ENCODE measurements at places on chromosomes 12 and 14.

DNA sequence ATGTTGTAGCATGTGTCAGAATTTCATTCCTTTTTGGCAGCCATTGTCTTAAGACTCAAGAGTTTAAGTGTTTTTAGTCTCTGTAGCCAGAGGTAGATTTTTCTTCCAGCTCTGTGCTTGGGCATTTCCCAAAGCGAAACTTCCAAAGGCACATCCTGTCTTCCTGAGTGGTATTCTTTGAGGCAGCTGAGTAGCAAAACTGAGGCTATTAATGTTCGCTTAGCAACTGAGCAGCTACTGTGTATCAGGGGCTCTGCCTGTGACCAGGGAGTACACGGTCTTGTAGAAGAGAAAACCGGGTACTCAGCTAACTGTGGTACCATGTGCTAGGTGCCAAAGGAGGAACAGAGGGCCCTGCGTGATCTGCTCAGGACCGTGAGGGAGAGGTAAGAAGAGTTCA lies 52.0 kb downstream of the ETV6 start:
- DNase-seq: no peak

- DNase-seq: no peak
Measured at GRCh38 chr12:6273205-6273540, 37.3 kb upstream of the PLEKHG6 start.

DNA sequence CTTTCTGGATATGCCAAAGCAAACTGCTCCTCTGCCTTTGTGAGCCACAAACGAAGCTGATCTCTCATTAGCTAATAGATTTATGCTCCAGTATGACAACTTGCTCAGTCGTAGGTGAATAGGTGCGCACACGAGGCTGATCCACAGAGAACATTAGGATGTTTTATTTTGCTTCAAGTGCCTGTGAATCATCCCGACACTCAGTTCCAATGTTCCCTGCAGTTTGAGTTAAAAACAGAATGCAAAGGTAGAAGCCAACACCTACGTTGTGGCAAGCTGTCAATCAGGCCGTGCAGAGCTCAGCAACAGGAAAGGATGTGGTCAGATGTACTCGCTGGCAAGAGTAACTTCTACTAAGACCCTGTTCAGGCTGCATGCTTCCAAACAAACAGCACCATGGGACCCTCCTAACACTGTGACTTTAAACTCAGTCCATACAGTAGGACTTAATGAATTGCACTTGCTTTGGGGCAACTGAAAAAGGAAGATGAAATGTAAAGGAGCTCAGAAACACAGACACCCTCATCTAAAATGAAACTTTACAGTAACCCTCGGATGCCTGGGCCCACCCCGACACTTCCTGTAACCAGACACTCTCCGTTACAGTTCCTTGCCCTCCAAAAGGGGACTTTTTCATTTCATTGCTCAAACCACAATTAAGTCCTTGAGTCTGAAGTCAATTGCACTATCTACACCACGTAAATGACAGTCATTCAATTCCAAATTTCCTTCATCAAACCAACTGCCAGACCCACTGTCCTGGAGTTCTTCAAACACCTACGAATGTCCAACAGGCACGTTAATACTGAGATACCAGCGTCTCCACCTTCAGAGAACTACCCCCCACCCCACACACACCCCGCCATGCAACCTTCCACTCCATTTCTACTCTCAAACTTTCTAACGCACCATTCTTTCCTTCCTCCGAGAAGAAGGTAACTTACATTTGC lies 1.6 kb downstream of the CCDC88C start:
- no peak for DNase-seq

- no peak for DNase-seq
Measured at GRCh38 chr14:31806249-31806648, 245.0 kb downstream of the NUBPL start.

- DNase-seq: no peak
Measured at GRCh38 chr12:11661491-11662089, 12.1 kb downstream of the ETV6 start.

GRCh38 chr12:120590741-120591407 lies 9.7 kb upstream of the POP5 start:
- DNase-seq: no peak

DNA sequence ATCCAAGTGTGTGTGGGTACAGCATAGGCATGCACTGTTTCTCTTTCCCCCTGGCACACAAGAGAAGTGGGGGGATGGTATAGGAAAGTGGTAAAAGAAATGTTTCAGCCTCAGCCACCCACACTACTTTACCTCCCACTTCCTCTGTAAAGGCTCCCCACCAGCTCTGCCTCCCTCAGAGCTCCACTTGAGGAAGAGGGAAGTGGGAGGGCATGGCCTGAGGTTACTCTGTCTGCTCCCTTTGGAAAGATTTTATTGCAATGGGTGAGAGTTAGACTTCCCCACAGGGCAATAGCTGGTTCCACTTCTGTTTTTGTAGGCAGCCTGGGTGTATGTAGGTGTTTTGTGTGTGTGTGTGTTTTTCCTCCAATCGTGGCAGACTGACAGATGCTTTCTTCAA lies 145.3 kb downstream of the SSPN start:
- no peak for DNase-seq

DNA sequence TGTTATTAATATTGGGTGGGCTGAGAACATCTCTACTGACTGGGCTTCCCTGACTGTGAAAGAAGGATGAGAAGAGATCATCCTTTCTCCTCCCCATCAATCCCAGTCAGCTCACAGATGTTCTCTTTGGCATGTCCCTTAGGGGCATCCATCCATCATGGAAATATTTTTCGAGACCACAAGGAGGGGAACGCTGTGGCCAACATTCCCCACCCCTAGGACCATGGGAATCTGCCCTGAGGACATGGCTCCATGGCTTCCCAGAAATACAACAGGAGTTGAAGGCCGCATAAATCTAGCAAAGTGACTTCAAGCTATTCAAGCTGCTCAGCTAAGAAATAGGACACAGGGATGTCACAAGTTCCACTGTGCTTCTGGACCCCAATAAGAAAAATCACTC lies 456.8 kb downstream of the MED13L start:
- no peak for DNase-seq

DNA sequence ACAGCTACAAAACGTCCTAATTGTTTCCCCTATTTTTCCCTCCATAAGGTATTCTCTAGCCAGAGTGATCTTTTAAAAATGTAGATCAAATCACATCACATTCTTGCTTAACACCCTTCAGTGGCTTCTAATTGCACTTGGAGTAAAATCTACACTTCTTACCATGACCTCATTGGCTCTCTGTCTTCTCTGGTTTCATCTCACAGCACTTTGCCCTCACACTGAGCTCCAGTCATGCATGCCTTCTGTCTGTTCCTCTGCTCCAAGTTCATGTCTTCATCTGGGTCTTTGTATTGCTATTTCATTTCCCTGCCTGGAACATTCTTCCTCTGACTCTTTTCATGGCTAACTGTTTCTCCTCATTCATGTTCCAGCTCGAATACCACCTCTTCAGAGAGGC lies 220.4 kb upstream of the GARIN6 start:
- no peak for DNase-seq

DNA sequence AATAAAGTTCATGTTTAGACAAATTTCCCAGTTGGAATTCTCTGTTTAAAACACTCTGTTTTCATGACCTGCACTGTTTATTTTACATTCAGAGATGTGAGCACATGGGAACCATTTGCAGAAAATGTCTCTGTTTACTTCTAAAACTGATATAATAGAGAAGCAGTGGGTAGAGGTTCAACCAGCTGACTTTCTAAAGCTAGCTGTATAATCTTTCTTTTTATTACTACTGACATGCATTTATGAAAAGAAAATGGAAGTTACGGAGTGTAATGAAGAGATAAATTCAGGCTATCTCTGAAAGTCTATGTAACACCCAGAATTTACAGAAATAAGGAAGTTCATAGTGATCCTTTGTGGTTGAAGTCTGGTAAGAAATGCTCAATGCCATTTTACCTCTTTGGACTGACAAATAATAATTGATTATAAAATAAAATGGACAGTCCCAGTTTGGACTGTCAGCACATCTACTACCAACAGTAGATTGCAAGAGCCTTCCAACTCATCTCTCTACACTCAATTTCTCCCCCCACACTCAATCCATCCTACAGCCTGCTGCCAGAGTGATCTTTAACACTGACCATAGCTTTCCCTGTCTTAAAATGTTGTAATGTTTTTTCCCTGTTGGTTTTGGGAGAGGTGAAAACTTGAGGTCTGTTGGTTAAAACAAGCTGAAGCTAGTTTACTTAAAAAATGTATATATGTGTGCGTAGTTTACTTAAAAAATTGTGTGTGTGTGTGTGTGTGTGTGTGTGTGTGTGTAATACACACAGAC lies 137.4 kb downstream of the AEBP2 start:
- no peak for DNase-seq

All from Right ventricle myocardium inferior (tissue), 1 donor.